ENCODE measurements at places on chromosomes 5 and 9.

DNA sequence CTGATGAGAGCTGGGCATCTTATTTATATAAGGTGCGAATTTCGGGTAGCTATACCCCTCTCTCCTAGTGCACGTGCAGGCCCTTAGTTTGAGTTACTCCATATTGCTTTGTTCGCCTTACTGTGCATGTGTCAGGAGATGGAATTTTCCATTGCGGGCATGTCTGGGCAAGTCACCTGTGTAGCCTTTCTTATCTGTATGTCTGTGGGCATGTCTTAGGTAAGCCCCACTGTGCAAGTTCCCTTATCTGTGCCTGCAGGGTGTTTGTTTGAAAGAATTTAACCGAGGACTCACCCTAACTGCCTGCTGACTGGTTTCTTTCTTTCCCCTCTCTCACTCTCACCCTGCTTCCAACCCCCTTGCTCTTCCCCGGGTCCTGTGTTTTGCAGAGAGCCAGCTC lies 140.7 kb upstream of the RANBP3L start:
- no peak for DNase-seq

DNA sequence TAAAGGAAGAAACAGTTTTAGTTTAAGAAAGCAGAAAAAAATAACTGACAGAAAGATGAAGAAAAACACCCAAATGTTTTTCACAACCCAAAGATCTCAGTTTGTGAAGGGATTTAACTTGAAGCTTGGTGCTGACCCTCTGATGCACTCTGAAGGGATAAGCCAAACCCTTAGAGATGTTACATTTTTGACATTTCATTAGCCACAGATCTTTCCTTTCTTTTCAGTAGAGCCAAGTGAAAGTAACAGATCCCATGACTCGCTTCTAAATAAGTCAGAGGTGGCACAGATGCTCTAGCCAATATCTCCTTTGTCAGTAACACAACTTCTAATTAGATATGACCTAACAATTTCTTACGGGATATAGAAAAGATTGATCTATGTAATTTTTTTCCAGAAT lies 394.5 kb upstream of the EDIL3 start:
- no peak for DNase-seq

DNA sequence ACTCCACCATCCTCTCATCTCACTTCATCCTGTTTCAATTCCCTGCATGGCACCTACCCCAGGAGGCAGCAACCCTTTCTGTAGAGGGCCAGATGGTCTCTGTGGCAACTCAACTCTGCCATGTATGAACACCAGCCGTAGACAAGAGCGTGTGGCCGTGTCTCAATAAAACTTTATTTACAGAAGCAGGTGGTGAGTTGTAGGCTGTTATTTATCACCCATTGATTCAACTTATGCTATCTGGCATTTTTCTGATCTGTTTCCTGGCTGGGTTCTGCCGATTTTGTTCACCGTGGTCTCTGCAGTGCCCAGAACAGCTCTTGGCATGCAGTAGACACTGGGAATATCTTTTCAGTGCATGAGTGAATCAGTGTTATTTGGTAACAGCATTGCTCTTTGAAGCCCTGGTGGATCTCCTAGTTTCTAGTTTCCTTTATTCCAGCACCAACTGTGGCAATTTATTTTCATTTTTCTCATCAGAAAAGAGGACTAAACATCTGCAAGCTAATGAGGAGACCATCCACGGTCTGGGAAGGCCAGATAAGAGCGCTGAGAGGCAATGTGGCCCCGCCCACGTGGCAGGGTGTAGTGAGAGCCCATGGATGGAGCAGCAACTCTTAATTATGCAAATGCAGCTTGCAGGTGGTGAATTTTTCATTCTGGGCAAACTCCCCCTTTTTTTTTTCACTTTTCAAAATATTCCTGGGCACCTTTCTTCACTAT lies 77.9 kb downstream of the CTSL start:
- DNase-seq: no peak

GRCh38 chr5:56984445-56984844 lies 32.5 kb upstream of the MIER3 start:
- DNase-seq: no peak

DNA sequence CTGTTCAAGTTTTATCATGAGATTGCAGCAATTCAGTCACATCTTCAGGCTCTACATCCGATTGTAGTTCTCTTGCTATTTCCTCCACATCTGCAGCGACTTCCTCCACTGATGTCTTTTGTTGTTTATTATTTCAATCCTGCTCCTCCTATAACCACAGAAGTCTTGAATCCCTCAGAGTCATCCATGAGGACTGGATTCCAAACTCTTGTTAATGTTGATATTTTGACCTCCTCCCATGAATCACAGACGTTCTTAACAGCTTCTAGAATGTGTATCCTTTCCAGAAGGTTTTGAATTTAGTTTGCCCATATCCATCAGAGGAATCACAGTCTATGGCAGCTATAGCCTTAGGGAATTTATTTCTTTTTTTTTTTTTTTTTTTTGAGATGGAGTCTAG lies 3.6 kb downstream of the FBXO38 start:
- DNase-seq: no peak

GRCh38 chr9:129720865-129721545 lies 31.8 kb downstream of the PTGES start:
- no peak for DNase-seq

DNA sequence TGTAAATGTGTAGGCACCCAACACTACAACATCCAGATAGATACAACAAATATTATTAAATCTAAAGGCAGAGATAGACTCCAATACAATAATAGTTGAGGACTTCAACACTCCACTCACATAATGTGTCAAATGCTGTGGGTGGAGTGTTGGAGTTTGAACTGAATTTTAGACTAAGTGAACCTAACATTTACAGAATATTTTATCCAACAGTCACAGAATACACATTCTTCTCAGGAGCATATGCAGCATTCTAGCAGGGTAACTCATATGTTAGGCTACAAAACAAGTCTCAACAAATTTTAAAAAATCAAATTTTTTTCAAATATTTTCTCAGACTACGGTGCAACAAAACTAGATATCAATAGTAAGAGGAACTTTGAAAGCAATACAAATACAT lies 648.7 kb upstream of the CDH18 start:
- no peak for DNase-seq

- DNase-seq: no peak
These were observed 245.6 kb upstream of the RAI14 start for GRCh38 chr5:34410411-34411139.

- DNase-seq: no peak
These were observed 692 bp downstream of the PSAT1 start for GRCh38 chr9:78297672-78297961.

- no peak for DNase-seq
These were observed 244.4 kb downstream of the FSTL4 start for GRCh38 chr5:133367984-133368383.

DNA sequence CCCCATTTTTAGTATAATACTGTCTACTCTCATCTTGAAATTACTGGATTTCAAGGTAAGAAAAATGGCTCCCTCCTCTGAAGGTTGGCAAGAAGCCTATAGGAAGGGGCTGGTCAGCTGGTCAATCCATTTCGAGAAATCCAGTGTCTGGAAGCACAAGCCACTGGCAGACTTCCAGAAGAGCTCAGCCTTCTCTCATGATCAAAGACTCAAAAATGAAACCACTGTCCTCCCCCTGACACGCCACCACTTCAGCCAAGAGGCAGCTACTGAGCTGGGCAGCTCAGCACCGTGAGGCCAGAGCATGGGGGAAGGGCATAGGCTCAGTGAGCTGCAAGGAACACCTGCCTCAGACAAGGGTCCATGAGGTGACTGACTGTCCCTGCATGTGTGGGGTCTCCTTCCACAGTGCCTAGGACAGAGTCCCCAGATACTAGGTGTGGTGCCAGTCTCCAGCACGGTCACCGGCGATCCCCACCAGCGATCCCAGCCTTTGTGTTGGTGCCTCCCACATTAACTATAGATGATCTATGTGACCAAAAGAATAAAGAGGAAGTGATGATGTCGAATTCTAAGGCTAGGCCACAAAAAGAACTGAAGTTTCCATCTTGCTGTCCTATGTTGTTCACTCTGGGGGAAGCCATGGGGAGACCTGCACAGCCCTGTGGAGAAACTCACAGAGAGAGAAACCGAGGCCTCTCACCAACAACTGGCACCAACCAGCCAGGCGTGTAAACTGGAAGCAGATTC lies 100.1 kb upstream of the LRRTM2 start:
- no peak for DNase-seq

DNA sequence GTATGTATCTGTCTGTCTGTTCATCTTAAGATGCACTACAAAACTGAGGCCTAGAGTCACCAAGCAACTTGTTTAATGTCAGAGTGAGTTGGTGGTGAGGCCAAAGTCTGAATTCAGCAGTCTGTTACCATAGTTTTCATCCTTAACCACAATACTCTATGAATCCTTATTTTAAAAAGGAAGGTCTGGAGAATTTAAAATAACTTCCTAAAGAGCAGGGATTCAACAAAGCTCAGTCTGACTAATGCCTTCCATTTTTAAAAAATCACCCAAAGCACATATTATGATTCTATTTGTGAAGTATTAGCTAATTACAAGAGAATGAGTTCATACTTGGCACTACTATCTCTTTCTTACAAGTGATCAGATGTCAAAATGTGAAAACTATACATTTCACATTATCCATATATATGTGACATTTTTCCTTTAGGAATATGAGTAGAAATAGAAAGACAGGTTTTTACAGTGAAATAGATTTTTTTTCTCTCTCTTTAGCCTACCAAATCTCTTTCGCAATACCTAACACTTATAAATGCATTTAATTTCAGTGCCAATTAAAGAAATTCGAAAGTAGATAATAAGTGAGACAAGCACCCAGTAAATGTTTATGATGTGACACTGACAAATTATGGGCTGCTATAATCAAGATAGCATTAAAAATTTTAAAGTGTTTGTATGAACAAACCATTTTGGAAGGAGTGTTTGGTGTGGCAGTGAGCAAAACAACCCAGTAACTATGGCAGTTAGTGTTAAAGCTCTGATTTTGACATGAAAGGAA lies 102.3 kb upstream of the CDKN2B start:
- no peak for DNase-seq

GRCh38 chr5:117496801-117497200 lies 922.2 kb upstream of the SEMA6A start:
- no peak for DNase-seq

DNA sequence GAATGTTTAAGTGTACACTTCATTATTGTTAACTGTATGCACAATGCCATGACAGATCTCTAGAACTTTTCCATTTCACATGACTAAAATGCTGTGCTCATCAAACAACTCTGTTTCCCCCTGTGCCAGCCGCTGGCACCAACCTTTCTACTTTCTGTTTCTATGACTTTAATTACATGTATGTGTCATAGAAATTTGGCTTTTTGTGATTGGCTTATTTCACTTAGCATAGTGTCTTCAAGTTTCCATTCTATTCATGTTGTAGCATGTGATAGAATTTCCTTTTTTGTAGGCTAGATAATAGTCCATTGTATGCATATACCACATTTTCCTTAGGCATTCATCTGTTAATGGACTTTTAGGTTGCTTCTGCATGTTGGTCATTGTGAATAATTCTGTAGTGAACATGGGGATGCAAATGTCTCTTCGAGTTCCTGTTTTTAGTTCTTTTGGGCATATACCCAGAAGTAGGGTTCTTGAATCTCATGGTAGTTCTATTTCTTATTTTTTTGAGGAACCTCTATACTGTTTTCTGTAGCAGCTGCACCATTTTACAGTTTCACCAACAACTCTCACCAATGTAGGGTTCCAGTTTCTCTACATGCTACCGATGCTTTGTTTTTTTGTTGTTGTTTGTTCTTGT lies 184.4 kb upstream of the DMRT1 start:
- no peak for DNase-seq

GRCh38 chr9:78682216-78682615 lies 385.3 kb downstream of the PSAT1 start:
- no peak for DNase-seq

- DNase-seq: no peak
These were observed 59.6 kb upstream of the NFIL3 start for GRCh38 chr9:91483189-91483691.

- no peak for DNase-seq
These were observed 422.0 kb downstream of the HINT1 start for GRCh38 chr5:130743092-130743491.

GRCh38 chr5:115345344-115345743 lies 48.9 kb upstream of the CCDC112 start:
- no peak for DNase-seq

DNA sequence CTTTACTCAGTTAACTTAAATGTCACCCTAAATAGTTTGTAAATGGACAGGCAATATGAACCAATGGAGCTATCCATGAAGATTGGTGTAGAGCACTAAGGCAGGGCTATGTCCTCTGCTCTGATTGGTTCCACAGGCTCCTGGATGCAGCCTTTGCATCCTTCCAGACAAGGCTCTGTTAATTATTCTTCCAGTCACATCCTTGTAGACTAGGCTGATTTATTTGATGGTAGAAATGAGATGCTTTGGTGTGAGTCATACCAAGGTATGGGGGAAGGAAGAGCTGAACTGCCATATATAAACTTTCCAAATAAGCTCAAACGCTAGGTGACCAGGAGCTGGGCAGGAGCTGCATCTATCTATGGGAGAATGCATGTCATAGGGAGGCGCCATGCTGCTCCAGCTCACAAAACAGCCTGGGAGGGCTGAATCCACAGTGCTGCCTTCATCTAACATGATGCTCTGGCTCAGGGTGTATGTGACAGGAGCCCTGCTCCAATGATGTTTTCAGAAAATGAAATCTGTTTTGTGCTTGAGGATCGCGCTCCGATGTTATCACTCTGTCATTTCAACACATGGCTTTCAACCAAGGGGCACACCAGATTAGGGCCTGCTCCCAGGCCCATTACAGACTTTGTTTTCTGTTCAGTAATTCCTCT lies 818.0 kb upstream of the ZNF608 start:
- no peak for DNase-seq

DNA sequence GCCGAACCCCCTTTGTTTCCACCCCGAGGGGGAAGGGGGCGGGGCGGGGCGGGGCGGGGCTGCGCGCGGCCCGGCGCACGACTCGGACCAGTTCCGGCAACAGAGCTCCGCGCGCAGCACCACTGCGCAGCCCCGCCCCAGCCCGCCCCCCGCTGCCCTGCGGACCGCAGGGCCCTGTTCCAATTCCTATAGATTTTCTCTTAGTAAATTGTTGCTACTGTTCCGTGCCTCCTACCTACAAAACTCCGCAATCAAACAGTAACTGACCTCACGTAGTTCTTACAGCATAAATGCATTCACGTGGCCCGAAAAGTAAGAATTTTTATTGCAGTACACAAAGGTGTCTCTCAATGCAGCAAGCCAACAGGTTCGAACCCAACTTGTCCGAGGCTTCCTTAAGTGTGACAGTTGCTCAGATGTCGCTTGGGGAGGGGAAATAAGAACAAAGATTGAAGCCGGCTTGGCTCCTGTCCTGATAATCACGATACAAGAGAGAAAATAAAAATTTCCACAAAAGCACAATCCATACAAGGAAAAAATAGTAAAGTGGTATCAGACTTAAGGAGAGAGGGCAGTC lies 1.2 kb upstream of the RNF38 start:
- DNase-seq: no peak

DNA sequence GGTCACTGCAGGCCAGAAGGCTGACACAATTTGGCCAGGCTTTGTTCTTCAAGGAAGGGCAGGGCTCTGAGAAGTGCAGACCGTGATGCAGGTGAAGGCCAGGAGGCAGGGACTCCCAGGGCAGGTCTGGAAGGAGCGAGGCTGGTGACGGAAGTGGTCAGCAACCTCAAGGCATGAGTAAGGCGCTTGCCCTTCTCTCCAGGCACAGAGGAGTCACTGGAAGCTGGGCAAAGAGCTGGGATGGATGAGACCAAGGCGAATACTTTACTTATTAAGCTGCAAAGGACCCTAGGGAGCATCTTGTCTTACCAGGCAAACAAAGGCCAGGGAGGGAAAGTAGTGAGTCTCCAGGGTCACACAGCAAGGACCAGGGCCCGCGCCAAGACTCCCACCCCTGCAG lies 18.6 kb downstream of the IRF1 start:
- no peak for DNase-seq

- no peak for DNase-seq
These were observed 52.7 kb upstream of the ERCC6L2 start for GRCh38 chr9:95822583-95823431.
